ENCODE measurements at places on chromosomes 13 and 19.

- DNase-seq = no peak
Observed at GRCh38 chr13:22399801-22400420, 729.0 kb downstream of the FGF9 start.

GRCh38 chr13:27851096-27851850, 59.0 kb downstream of the GSX1 start:
- DNase-seq = no peak

- DNase-seq = no peak
Observed at GRCh38 chr19:1742989-1743696, 10.2 kb upstream of the ONECUT3 start.

GRCh38 chr19:41991025-41991424, 3.0 kb downstream of the ATP1A3 start:
- no peak for DNase-seq

- no peak for DNase-seq
Observed at GRCh38 chr19:55753401-55753800, 5.5 kb upstream of the RFPL4A start.

DNA sequence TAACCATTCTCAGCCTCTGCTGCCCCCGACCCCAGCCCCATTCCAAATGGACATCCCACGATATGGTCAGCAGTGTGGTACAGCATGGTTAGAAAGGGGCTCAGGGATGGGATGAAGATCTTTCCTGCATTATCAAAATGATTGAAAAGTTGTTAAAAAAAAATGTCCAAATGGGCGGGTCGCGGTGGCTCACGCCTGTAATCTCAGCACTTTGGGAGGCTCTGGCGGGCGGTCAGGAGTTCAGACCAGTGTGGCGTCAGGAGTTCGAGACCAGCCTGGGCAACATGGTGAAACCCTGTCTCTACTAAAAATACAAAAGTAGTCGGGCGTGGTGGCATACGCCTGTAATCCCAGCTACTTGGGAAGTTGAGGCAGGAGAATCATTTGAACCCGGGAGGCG, 54.3 kb upstream of the ZNF254 start:
- DNase-seq = no peak

DNA sequence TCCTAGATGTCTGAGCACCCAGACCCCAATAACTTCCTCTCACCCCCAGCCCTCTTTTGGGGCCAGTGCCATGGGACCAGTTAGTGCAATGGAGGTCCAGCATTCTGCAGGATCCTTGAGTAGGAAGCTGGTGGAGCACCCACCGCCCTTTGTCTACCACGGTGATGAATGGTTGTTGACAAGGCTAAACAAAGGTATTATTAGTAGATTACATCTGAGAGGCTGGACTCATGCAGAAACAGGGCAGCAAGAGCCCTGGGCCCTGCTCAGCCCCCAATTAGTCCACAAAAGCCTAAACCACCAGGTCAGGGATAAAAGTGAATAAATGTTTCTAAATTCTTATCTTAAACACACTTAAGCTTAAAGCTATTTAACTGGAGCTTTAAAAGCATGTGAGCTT, 196.5 kb upstream of the TSHZ3 start:
- DNase-seq = no peak

DNA sequence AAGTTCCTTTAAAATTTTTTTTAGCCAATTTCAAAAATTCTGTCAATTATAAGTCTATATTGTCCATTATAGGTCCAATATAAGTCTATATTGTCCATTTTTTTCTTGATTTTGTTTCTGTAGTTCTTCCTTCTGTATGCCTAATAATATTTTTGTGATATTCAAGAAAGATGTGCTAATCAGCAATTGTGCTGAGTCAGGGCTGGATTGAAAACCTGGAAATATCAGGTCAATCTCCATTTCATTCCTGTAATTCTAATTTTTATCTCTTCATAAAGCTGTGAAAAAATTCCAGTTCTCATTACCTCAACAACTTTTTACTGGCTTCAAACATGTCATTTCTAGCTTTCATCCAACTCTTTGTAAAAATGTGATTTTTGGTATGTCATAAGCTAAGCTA, 353.7 kb downstream of the SLITRK6 start:
- no peak for DNase-seq

DNA sequence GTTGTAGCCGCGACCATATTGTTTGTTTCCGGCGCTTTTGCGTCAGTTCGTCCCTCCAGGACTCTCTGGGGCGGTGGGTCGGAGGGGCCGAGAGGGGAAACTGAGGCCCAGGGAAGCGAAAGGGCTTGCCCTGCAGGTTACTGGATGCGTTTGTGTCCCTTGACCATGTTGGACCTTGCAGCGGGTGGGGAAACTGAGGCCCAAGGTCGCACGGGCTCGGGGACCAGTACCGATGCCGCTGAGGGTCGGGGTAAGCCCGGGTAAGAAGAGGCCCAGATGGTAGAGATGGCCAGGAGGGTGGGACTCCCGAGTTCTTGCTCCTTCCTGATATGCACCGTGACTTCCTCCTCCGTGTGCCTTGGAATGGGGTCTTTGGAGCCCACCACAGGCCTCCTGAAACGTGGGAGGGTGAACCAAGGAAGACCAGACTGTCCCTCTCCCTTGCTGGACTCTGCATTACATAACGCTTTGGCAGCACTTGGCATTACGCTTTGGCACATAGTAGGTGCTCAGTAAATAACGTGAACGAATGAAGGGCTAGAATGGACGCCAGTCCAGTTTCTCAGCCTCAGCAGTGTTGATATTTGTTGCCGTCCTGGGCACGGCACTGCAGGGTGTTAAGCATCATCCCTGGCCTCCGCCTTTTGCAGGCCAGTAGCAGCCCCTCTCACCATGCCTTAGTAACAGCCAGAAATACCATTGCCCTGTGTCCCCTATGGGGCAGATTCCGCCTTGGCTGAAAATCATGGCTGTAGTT, 743 bp downstream of the CHAF1A start:
- DNase-seq = no peak

- DNase-seq = no peak
Observed at GRCh38 chr19:47573071-47574026, at the start of gene ZNF541. ZNF541 (minus strand) TSS chr19:47573148; CDS start chr19:47555856, 17,292 bp downstream.

GRCh38 chr19:47633517-47633916, 24.6 kb downstream of the BICRA start:
- DNase-seq = no peak

- DNase-seq = no peak
Observed at GRCh38 chr19:15357906-15358305, 21.7 kb downstream of the AKAP8 start.

DNA sequence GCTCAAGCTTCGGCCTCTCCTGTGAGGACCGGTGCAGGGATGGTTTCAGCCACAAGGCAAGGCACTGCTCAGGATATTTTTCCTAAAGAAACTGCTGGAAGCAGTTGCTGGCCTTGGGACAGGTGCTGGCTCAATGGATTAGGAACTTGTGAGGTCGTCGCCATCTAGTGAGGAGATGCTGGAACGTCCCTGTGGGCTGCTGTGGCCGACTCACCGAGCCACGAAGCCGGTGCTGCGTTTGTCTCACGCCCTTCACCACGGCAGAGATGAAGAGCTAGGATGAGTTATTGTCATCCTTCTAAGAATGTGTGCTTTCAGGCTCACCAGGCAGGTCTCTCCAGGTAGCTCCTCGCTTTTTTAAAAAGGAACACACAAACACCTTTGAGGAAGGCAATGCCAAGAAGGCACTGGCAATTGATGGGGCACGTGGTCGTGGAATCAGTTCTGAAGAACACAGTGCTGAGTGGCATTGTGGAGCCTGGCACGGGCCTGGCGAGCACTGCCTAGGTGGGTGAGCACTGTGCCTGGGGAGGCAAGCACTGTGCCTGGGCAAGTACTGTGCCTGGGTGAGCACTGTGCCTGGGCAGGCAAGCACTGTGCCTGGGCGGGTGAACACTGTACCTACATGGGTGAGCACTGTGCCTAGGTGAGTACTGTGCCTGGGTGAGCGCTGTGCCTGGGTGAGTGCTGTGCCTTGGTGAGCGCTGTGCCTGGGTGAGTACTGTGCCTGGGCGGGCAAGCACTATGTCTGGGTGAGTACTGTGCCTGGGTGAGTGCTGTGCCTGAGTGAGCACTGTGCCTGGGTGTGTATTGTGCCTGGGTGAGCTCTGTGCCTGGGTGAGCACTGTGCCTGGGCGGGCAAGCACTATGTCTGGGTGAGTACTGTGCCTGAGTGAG, 140.4 kb downstream of the TEX29 start:
- peak; percentile 38 for DNase-seq

DNA sequence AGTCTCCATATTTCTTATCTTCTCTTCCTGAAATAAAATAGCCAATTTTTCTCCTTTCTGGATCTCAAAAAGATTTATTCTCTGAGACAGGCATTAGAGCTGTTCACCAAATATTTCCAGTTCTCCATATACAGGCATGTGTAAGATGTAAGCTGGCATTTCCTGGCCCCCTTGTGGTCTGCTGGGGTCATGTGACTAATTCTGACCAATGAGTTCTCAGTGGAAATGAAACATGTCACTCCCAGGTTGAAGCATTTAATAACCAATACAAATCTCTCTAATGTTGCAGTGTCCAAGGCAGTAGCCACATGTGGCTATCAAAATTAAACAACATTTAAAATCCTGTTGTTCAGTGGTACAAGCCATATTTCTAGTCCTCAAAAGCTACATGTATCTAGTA, 14.8 kb upstream of the CACNA1A start:
- no peak for DNase-seq

GRCh38 chr19:47713046-47714021, at the start of gene EHD2:
EHD2 (plus strand) TSS chr19:47713422; CDS start chr19:47716613, 3,191 bp downstream.
- DNase-seq = no peak

GRCh38 chr19:831407-832369, 4.1 kb downstream of the AZU1 start:
- DNase-seq = no peak

DNA sequence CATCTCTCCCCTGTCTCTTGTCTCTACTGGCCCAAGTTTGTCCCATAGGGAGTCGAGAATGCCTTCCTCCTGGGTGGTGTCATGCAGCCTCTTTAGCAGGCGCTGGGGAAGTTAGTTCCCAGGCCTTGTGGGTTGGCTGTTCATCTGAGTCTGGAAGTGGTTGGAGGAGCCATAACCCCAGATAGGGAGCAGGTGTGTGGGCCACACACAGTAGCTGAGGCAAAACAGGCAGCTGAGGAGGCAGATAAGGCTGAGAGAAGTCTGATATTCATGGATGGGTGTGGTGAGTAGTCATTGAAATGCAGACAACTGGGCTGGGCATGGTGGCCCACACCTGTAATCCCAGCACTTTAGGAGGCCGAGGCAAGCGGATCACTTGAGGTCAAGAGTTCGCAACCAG, 40.9 kb upstream of the KPNA3 start:
- DNase-seq = no peak

GRCh38 chr19:30762651-30763050, 390.5 kb downstream of the ZNF536 start:
- DNase-seq = no peak

DNA sequence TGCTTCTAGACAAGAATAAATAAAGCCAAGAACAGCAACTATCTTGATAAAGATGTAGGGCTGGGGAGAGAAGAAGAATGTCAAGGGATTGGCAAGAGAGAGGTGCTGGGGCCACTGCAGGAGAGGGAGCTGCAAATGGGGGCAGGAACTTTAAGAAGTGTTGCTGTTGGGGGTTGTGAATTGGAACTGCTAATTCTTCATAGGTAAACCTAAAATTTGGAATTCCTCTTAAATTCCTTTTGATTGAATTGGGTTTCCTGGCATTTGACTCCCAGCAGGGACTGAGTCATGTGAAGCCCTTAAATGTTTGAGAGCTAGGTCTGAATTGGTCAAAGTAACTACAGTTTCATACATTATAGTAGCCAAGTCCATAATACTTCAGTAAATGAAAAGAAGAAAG, 305.6 kb upstream of the TMTC4 start:
- DNase-seq = no peak

DNA sequence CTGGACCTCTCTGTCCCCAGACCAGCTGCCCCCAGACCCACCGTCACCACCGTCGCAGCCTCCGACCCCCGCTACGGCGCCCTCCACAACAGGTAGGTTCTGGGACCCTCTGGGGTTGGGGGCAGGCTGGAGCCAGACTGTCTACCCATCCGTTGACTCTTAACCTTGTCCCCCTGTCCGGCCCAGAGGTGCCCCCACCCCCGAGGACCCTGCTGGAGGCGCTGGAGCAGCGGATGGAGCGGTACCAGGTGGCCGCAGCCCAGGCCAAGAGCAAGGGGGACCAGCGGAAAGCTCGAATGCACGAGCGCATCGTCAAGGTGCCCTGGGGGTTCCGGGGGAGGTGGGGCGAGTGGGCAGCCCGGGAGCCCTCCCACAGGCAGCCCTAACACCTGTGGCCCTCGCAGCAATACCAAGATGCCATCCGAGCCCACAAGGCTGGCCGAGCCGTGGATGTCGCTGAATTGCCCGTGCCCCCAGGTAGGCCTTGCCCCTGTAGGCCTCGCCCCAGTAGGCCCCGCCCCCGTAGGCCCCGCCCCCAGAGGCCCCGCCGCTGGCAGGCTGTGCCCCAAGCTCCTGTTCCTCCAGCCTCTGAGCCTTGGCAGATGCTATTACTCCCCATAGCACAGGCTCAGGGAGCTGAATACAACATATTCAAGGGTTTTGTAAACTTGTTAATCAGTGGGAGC, 12.9 kb downstream of the CC2D1A start:
- no peak for DNase-seq

- DNase-seq = peak; percentile 32
Observed at GRCh38 chr13:44399074-44399473, 25.4 kb downstream of the SERP2 start.

DNA sequence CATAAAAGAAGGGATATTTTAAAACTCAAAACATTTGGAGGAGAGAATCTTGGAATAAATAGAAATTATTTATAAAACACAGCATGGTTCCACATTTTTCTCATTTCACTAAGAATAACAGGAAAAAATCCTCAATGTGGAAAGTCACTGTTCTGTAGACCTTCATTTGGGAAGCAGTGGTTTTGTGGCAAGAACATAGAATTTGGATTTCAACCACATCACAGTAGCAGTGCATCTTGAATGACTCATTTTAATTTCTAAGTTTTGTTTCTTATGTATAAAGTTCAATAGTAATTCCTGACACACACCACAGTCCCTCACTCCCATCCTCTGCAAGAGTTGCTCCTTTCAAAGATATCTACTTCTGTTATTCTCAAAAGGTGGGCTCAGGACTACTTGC, 264.0 kb downstream of the ENOX1 start:
- DNase-seq = no peak

DNA sequence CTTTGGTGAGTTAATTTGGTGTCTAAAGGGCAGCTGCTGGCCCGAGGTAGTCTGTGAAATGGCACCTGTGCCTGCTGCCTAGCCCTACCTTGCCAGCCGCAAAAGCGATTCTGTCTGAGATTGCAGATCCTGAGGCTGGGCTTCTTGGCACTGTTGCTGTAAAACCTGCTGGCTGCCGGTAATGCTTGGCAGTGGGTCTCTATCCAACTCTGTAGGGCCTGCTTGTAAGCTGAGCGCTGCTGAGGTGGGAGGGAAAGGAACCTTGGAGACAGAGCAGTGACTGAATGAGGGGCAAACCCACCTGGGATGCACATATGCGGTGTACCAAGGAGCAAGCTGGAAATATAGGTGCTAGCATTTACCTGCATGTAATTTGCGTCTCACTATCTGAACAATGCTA, 11.7 kb downstream of the LCP1 start:
- no peak for DNase-seq

DNA sequence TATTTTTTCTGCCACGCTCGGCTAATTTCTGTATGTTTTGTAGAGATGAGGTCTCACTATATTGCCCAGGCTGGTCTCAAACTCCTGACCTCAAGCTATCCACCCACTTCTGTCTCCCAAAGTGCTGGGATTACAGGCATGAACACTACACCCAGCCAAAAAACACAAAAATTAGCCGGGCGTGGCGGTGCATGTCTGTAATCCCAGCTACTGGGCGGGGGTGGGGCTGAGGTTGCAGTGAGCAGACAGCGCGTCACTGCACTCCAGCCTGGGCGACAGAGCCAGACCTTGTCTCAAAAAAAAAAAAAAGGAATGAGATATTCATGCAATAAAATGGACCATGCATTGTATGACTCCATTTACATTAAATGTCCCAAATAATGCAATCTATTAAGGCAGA, 32.2 kb downstream of the VASP start:
- DNase-seq = no peak

- no peak for DNase-seq
Observed at GRCh38 chr13:70798385-70798784, 690.1 kb upstream of the KLHL1 start.

Measured in NCI-H748 treated with DMSO at 0.1 percent for 48 hours (cell line).